ENCODE measurements at places on chromosomes 7 and 10.

- no peak for DNase-seq
These were observed 146.8 kb downstream of the FZD1 start for GRCh38 chr7:91411060-91411459.

- DNase-seq, result no peak
These were observed 291.6 kb upstream of the PPP2R2D start for GRCh38 chr10:131609176-131609575.

DNA sequence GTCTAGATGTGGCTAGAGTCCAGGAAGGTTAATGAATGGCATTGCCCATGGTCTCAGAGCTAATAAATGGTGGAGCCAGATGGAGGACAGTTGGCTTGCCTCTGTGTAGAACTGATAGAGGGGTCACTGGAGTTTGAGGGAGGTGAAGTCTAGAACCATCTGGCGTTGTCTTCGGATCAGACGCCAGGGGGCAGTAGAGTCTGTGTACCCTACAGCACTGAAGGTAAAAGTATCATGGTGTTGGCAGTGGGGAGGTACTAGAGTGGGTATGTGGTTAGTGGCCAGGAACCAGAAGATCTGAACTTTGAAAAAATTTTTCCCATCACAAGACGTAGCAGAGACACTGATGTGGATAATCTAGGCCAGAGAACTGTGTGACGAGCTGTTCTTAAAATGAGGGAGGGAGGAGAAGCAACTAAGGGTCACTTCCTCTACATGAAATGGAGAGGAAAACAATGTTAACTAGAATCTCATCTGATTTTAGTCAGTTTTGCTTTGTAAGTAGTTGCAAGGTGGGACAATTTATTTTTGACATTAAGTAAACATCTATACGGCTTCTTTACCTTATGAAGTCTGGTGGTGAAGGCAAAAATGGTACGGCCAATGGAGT is 227.9 kb upstream of the PRSS58 start:
- peak; percentile 37 for DNase-seq

- no peak for DNase-seq
These were observed 240.3 kb downstream of the IPMK start for GRCh38 chr10:58027426-58027825.

- DNase-seq, result no peak
These were observed 66.4 kb downstream of the MYL10 start for GRCh38 chr7:101562531-101563197.

- no peak for DNase-seq
These were observed 70.9 kb upstream of the PCGF5 start for GRCh38 chr10:91149550-91149949.

GRCh38 chr7:99784007-99784406 is at the start of gene CYP3A4:
TSS of gene CYP3A4 (minus strand) at chr7:99784184. CDS start at chr7:99784081, 103 bp downstream.
- DNase-seq, result no peak

- no peak for DNase-seq
These were observed 41.7 kb upstream of the CALD1 start for GRCh38 chr7:134737566-134738345.

- no peak for DNase-seq
These were observed 79.5 kb upstream of the LEP start for GRCh38 chr7:128161466-128162125.

- no peak for DNase-seq
These were observed 689.4 kb downstream of the PARD3 start for GRCh38 chr10:34125702-34126101.

DNA sequence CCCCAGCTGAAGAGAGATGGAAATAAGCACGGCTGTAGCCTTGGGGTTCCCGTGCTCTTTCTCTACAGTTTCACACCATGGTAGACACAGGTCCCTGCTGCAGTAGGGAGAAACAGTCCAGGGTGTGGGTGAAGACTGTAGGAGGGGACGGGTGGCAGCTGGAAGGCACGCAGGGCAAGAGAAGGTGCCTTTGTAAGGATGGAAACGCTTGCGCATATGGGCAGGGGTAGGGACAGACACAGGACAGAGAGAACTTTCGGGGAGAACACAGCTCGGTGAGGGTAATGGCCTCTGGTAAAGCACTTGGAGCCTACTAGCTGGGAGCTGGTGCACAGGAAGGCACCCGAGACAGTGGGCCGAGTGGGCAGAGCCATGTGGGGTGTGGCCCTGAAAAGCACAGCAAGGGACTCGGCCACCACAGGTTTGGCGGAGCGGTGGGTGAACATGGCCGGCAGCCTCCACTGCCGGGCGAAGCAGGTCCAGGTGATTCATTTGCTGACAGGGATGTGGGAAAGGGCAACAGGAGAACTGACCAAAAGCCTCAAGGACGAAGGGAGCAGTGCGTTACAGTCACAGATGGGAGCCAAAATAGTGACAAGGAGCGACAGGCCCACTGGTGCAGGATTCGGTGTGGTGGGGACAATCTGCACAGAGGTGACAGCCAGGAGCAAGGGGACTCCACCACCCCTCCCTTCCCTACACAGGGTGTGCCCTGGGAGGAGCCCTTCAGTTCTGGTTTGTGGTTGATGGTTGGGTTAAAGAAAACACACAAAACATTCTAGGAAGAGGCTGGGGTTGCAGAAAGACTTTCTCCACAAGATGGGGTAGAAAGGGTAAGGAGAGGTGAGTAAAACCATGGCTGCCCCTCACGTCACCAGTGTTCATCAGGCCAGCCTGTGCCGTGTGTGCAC is 97.1 kb downstream of the VOPP1 start:
- peak; percentile 71 for DNase-seq

GRCh38 chr7:73532224-73532623 is 10.1 kb upstream of the BAZ1B start:
- DNase-seq, result no peak

- no peak for DNase-seq
These were observed 102.2 kb downstream of the SNX10 start for GRCh38 chr7:26393818-26394217.

- DNase-seq, result no peak
These were observed 10.0 kb upstream of the CPXM2 start for GRCh38 chr10:123901621-123902020.

- DNase-seq, result no peak
These were observed 7.7 kb downstream of the DDX56 start for GRCh38 chr7:44565795-44566559.

GRCh38 chr7:129370812-129371211 is 63.4 kb upstream of the STRIP2 start:
- DNase-seq, result no peak

GRCh38 chr10:33643042-33643441 is 308.6 kb upstream of the NRP1 start:
- DNase-seq, result no peak

GRCh38 chr10:110534571-110534970 is 32.9 kb upstream of the SMC3 start:
- no peak for DNase-seq

DNA sequence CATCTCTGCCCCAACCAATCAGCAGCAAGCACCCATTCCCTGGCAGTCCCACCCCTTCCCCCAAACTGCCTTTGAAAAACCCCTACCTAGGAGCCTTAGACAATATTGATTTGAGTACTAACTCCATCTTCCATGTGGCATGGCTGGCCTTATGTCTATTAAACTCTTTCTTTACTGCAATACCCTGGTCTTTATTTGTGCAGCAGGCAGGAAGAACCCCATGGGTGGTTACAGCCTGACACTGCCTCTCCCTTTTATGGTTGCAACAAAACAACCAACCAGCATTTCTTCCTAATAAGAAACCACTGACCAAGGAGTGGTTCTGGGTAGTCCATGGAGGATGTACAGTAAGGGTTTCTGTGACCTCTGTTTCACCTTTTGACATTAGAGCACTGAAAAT is 418.1 kb downstream of the THSD7A start:
- no peak for DNase-seq

GRCh38 chr10:105075031-105075430 is 433.9 kb downstream of the SORCS3 start:
- DNase-seq, result no peak

- DNase-seq, result peak; percentile 44
These were observed 1.9 kb upstream of the ARL4A start for GRCh38 chr7:12685550-12685949.

DNA sequence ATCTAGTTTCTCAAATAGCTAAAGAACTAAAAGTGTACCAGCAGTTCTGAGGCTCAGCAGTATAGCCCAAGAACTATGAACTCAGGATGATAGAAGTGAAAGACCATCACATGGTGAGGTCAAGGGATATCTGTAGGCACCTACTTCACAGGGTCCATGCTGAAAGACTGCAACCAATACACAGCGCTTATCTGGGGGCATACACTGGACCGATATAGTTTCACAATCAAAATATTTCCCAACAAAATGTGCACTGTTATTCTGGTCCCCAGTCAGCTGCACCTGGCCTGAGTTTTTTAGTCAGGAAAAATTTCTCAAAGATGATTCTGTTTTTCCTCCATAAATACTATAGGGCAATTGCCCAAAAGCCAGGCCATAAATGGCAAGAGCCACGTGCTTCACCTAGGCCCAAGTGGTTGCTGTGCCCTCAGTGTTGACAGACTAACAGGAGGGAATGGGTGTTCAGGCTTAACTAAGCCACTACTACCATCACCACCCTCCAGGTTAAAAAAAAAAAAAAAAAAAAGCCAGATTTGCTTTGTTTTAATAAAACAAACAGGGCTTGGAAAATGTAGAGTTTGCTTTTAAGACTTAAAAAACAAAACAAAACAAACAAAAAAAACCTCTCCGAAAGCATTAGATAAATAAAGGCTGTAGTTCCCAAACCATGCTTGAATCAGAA is 58.5 kb downstream of the OGDH start:
- DNase-seq, result no peak

Data from CD4-positive, alpha-beta T cell treated with Interleukin-15 for 4 hours (primary cell).